AG09309 (cell line): ENCODE measurements at places on chromosomes 16 and 17.

DNA sequence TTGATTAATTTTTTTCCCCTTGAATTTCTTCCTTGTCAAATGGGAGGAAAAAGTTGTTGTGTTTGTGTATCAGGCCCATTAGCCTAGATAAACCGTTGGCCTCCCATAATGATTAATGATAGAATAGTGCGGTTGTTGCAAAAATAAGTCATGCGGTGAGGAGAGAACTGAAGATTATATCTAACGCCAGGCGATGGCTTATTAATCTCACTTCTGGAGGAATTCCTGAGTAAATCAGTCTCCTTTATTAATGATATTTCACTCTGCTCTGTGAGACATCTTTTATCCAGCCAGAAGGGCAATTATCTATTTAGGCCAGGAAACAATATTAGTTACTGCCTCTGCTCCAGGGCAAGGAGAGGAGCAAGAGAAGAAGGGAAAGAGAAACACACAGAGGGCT is 107.3 kb downstream of the IRX5 start:
- DNase-seq = no peak

DNA sequence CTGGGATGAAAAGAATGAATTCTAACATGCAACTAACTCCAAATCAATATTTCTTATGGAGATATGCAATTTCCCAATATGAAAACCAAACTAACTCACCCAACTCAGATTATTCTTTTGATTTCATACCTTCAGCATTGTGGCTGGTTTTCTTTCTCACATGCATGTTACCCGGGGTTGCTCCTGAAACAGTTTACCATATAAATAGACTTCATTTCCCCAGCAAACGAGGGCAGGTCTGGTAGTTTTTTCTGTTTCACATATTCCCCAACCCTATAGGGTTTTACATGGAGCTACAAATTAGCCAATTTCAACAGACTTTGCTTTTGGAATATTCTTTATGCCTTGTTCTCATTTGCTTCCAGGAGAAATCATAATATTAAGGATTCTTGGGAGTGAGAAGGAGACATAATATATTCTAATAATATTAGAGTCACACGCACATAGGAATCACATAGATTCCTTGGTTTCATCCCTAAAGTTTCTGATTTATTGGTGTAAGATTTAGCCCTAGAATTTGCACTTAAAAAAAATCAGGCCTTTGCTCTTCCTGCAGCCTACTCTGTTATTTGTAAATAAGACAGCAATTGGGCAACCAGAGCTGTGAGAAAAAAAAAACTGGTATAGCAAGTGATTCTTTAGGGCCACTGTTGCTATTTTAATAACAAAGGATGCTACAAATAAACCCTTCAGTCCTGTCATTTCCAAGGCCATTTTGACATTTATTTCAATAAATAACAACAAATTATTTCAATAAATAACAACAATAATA is 60.3 kb upstream of the FAM20A start:
- no peak for DNase-seq

DNA sequence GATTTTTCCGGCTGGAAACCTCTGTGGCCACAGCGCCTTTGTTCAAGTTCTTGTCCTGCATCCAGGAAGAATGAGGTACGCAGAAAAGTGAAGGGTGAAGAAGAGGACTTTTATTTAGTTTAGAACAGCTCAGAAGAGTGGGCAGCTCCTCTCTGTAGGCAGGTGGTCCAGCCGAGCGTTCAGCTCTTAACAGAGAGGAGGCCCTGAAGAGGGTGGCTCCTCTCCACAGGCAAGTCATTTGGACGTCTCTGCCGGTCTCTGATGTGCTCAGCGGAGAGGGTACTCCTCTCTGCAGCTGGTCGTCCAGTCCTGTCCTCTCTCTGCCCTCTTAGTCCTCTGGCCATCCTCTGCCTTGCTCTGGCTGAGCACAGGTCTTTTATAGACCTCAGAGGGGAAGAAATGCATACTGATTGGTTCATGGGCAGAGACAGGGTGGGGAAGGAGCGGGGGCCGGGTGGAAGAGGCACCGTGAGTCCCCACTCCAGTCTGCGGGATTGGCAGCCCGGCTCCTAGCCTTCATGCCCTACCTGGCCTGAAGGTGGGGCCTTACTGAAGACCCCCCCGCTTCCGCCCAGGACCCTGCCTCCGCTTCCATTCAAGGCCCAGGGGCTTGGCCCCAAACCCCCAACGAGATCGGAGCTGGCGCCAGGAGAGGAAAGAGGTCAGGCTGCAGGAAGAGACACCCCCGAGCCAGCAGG is 70.0 kb upstream of the NKD1 start:
- DNase-seq = no peak

GRCh38 chr17:80446645-80447405 is 29.6 kb downstream of the NPTX1 start:
- DNase-seq = no peak

GRCh38 chr17:27824176-27824715 is 23.9 kb upstream of the NOS2 start:
- DNase-seq = no peak

- no peak for DNase-seq
These were observed 38.2 kb upstream of the ZC3H18 start for GRCh38 chr16:88531931-88532433.

DNA sequence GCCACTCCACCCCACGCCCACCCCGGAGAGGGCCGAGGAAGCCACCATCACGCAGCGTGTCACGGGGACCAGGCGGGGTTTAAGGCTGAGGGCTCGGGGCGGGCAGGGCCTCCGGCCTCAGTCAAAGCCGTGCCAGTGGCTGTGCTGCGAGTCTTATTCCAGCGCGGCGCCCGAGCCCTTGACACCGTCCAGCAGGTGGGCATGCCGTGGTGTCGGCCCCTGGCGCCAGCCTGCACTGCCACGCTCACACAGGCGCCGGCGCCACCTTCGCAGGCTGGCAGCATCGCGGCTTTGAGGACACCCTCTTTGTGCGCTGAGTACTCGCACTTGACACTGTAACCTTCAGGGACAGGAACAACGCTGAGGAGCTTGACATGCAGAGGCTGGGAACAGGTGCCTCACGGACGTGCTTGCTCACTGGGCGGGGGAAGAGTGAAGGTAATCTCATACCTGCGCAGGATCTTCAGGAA is 34.0 kb upstream of the ZNF629 start:
- no peak for DNase-seq

GRCh38 chr16:69917739-69918138 is 33.4 kb upstream of the CLEC18A start:
- DNase-seq = peak; percentile 92

DNA sequence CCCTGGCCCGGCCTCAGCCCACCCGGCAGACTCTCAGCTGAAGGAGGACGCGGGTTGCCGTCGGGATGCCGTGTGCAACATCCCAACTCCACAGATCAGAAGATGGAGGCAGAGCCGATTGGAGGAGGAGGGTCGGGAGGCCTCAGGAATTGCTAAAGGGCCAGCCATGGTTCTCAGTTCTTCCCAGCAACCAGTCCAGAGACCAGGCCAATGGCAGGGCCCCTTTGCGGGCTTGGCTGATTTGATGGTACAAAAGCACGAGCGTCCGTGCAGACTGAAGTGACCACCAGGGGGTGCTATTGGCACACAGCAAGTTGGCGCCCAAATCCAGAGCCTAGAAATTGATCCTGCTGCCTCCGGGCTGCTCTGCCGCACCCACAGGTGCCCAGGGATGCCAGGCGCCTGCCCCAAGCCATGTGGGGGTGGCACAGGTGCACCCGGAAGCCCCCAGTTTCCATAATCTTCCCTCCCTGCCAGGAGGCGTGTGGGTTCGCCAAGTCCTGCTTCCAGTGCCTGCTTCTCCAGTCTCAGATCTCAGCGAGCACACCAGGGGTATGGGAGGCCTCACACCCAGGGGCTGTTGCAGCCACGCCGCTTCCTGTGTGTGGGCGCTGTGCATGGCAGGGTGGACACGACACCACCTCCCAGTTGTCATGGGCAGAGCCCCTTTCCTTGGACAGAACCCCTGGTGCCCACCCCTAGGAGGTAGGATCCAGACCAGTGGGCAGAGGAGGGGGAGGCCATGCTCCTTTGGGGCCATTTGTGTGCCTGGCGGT is 7.1 kb upstream of the TEX19 start:
- DNase-seq = peak; percentile 44

GRCh38 chr17:28947639-28948038 is 3.7 kb downstream of the PHF12 start:
- DNase-seq = no peak

DNA sequence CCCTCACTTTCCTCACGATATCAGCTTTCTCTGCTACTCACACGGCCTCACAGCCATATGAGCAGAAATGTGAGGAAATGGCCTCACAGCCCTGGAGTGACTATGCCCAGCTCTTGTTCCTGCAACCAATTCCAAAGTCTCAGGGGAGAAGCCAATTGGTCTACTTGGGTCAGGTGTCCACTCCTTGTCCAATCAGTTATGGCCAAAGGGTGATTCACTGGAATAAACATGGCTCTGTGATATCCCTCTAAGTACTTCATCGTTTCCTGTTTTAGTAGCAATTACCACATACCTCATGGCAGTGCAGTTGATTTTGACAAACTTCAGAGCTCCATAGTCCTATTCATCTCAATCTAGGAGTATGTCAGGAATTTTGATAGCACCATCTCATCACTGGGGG is 195.4 kb downstream of the KATNIP start:
- DNase-seq = no peak

DNA sequence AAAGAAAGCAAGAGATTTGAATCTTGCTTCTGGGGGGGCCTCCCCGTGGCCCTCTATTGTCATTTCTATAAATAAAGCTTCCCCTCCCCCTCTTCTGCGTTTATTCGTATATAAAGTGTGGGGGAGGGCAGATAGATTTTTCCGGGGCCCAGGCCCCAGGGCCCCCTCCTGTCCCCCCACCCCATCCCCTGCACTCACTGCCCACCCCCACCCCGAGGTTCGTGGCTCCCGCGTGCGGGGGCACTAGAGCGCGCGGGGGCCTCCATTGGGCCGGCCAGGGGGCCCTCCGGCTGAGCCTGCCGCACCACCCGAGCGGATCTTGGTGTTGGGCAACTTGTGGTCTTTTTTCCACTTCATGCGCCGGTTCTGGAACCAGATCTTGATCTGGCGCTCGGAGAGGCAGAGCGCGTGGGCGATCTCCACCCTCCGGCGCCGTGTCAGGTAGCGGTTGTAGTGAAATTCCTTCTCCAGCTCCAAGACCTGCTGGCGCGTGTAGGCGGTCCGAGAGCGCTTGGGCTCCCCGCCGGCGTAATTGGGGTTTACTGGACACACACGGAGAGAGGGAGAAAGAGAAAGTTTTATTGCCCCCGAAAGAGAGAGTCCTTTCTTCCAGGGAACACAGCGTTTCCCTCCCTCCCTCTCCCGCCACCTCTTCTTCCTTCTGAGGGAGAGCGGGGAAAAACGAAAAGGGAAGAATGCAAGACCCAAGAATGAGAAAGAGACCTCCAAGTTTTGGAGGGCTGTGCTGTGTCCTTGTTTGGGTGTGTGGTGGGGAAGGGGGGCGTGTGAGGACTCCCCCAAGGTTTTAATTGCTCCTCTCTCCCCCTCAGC is 1.5 kb downstream of the HOXB4 start:
- DNase-seq = no peak

DNA sequence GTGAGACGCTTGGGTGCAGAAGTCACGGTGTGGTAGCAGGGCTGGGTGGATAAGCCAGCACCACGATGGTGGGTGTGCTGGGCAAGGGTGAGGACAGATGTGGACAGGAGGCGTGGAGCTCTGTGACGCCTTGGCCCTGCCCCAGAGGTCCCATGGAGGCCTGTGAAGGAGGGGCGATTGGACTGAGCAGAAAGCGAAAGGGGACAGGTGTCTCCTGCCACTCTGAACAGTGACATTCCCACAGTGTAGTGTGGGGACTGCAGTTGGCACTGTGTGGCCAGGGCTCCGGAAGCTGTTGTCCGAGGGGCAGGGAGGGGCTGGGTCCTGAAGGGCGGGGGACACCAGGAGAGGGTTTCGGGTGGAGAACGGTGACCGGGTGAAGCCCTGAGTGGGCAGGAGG is 7.3 kb downstream of the TBC1D24 start:
- no peak for DNase-seq

DNA sequence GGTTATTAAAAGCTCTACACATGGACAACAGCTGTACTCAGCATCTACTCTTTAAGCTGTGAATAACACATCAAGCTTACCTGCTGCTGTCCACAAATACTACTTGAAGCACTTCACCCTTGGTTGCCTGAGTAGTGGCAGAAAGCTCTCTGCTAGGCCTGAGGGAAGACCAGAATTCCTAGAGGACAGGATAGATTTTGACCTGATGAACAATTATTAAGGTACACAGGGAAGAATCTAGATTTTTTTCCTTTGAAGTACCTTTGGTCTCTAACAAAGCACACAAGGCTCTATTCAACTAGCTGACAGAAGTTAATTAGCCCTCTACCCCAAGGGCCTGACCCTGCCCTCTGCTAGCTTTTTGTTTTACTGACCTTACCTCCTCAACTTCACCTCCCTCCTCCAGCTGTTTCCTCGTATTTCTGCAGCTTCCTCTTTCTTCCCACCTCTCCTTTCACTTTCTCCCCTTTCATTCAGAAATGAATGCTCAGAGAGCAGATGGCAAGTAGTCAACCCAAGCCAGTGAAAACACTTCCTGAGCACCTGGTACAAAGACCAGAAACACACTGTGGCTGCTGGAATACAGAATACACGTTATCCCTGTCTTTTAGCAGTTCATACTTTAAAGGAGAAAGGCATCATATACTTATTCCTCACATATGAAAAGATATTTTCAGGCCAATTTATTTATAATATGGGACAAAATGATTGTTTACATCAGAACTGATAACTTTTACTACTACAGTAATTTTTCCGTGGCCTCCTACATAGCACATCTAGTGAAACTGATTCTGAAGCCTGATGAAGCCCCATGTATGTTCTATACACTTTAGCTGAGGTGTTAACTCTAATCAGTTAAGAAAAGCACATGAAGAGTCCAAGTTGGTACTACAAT is 5.7 kb upstream of the VEZF1 start:
- DNase-seq = no peak

- DNase-seq = no peak
These were observed 21.1 kb downstream of the NPTX1 start for GRCh38 chr17:80455336-80455710.

- DNase-seq = no peak
These were observed 107.6 kb downstream of the SPECC1 start for GRCh38 chr17:20116683-20117309.

DNA sequence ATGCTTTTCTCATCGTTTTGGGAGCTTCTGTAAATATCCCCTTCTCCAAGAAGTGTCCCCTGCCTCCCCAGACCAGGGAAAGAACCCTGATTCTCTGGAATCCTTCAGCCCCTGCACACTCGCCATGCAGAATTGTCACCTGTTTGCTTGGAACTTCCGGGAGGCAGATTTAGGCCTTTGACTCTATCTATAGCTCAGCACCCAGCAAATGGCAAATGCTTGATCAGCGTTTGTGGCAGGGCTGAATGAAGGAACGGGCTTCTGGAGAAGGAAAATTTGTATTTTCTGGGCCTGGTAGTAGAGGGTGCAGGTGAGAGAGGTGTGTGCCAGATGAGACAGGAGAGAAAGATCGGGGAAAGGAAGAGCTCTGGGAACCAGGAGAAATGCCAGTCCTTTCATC is 18.3 kb upstream of the CACNG4 start:
- DNase-seq = no peak

DNA sequence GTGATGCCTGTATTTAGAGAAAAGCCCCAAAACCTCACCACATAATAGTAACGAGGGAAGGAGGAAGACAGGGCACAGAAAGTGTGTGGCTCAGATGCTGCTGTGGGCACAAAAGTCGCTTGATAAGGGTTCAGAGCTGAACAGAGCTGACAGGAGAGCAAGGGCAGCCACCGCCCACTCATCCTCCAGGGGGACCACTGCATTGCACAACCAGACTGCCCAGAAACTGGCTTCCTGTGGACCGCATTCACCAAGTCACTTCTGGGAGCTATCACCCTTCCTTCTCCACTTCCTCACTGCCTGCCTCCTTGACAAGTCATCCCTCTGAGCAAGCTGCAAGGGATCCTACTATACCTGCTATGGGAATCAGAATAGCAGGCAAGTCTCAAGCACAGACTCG is 512.4 kb upstream of the CDH11 start:
- no peak for DNase-seq

GRCh38 chr17:79969906-79970305 is 65.8 kb downstream of the TBC1D16 start:
- DNase-seq = no peak
